ENCODE measurements at places on chromosomes 7 and 10. TPM values are rescaled to one million over a fixed set of nuclear protein-coding genes. Genes with fewer than 3 reads are reported as not detected.

DNA sequence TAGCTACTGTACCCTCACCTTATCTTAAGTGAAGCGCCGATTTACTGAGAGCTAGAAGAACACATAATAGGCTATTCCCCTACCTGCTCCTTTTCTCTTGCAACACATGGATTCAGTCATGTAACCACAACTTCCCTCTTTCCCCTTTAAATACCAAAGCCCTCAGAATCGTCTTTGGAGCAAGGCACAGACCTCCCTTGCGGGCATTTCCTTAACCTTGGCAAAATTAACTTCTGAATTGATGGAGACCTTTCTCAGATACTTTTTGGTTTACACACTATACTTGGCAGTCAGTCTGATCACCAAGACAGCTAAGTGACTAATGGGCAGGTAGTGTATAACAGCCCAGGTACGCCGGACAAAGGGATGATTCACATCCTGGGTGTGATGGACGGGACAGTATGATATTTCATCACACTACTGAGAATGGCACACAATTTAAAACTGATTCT lies 72.7 kb upstream of the SEC61G start:
- DNase-seq, result no peak
- H3K27ac ChIP-seq, result no peak overlapping the region
- H3K4me1 ChIP-seq, result peaks cover 4% of the 10 kb centered on the region
- no peaks in the 10 kb centered on the region for H3K36me3 ChIP-seq
- no peak overlapping the region for H3K4me3 ChIP-seq

- DNase-seq, result no peak
- H3K4me3 ChIP-seq, result no peak overlapping the region
- H3K27ac ChIP-seq, result no peak overlapping the region
- no peaks in the 10 kb centered on the region for H3K4me1 ChIP-seq
- no peaks in the 10 kb centered on the region for H3K36me3 ChIP-seq
Measured at GRCh38 chr7:1214516-1214915, 18.2 kb upstream of the UNCX start.

- peak; percentile 46 for DNase-seq
- H3K36me3 ChIP-seq, result peaks cover 13% of the 10 kb centered on the region
- peak overlapping the region; percentile 89 for H3K4me3 ChIP-seq
- peak overlapping the region; percentile 90 for H3K27ac ChIP-seq
- H3K4me1 ChIP-seq, result peaks cover 49% of the 10 kb centered on the region
- H3K27me3 ChIP-seq, result no peaks in the 10 kb centered on the region
Measured at GRCh38 chr7:99141841-99142726, 1.8 kb downstream of the SMURF1 start.

DNA sequence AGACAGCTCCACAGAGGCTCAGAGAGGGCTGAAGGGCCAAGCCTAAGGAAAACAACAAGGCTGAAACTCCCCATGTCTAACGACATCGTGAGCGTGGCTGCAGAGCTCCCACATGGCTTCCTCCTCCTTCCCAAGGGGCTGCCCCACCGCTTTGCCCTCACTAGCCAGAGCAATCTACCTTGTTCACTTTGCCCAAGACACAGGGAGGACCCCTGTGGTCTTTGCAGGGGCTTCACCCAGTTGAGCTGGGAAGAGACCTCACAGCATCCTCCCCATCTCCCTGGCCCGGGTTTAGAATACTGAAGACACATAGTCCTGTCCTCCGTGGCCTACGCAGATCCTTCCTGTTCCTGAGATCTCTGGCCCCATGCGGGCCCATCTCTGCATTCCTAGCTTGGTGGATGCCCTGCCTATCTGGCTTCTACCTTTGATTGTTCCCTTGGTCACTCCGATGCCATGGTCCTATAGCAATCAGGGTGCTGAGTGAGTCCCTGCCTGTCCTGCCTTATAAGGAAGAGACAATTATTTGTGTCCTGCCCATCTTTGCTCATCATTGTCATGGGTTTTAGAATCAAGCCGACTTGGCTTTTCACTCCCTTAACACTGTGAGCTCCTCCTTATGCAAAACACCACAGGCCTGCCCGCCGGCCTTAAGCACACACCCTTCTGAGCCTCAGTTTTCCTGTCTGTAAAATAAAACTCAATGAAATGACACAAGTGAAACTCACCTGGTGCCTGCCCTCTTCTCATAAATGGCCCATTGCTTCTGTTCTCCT lies 73.2 kb downstream of the PARP12 start:
- no peak overlapping the region for H3K27ac ChIP-seq
- no peak for DNase-seq
- peaks cover 2% of the 10 kb centered on the region for H3K4me1 ChIP-seq
- H3K4me3 ChIP-seq, result no peak overlapping the region

GRCh38 chr10:71209731-71210541 lies 2.4 kb upstream of the UNC5B start:
- no peak overlapping the region for H3K27ac ChIP-seq
- H3K36me3 ChIP-seq, result no peaks in the 10 kb centered on the region
- H3K27me3 ChIP-seq, result peaks cover 53% of the 10 kb centered on the region
- no peak for DNase-seq
- H3K4me1 ChIP-seq, result peaks cover 16% of the 10 kb centered on the region

DNA sequence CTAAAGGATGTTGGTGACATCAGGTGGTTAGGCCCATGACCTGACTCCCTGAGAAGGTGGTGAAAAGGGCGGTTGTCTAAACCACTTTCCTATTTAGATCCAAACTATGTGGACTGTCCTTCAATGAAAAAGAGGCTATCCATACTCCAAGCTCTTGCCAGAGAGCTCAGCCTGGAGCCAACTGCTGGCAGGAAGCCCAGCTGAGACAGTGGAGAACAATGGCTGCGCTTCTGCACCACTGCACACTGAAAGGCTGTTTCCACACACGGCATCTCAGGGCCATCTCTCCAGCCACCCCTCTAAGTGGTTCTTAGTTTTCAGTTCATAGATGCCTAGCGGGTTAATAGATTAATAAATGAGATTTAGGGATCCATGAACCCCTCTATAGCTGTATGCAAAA lies 488.8 kb upstream of the ZMIZ1 start:
- H3K27ac ChIP-seq, result no peak overlapping the region
- no peak overlapping the region for H3K4me3 ChIP-seq
- H3K36me3 ChIP-seq, result no peaks in the 10 kb centered on the region
- H3K27me3 ChIP-seq, result no peaks in the 10 kb centered on the region

Gene ACSM6
- total RNA-seq, result not detected

GRCh38 chr7:50826371-50827172 lies 43.9 kb upstream of the GRB10 start:
- no peaks in the 10 kb centered on the region for H3K36me3 ChIP-seq
- no peak overlapping the region for H3K27ac ChIP-seq
- no peak overlapping the region for H3K4me3 ChIP-seq
- peaks cover 4% of the 10 kb centered on the region for H3K27me3 ChIP-seq
- peak; percentile 48 for DNase-seq

Gene DKK1
- total RNA-seq, result not detected

GRCh38 chr7:1298931-1299885 lies 66.5 kb downstream of the UNCX start:
- H3K27ac ChIP-seq, result no peak overlapping the region
- peaks cover 24% of the 10 kb centered on the region for H3K27me3 ChIP-seq
- H3K4me1 ChIP-seq, result no peaks in the 10 kb centered on the region
- no peak for DNase-seq
- no peak overlapping the region for H3K4me3 ChIP-seq

Gene OIT3
- total RNA-seq, result not detected

Gene SLC18A3
- total RNA-seq, result not detected

DNA sequence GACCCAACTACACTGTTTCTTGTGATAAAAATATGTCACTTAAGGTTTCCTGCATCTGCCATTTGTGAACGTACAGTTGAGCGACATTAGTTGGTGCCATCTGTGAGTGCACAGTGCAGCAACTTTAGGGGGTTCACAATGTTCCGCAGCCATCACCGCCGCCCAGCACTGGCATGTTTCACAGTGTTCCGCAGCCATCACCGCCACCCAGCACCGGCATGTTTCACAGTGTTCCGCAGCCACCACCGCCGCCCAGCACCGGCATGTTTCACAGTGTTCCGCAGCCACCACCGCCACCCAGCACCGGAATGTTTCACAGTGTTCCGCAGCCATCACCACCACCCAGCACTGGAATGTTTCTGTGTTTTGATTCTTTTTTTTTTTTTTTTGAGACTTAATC lies 83.0 kb downstream of the MGMT start:
- H3K27ac ChIP-seq, result no peak overlapping the region
- H3K4me1 ChIP-seq, result no peaks in the 10 kb centered on the region
- no peak for DNase-seq
- peaks cover 31% of the 10 kb centered on the region for H3K36me3 ChIP-seq
- no peak overlapping the region for H3K4me3 ChIP-seq
- no peaks in the 10 kb centered on the region for H3K27me3 ChIP-seq

DNA sequence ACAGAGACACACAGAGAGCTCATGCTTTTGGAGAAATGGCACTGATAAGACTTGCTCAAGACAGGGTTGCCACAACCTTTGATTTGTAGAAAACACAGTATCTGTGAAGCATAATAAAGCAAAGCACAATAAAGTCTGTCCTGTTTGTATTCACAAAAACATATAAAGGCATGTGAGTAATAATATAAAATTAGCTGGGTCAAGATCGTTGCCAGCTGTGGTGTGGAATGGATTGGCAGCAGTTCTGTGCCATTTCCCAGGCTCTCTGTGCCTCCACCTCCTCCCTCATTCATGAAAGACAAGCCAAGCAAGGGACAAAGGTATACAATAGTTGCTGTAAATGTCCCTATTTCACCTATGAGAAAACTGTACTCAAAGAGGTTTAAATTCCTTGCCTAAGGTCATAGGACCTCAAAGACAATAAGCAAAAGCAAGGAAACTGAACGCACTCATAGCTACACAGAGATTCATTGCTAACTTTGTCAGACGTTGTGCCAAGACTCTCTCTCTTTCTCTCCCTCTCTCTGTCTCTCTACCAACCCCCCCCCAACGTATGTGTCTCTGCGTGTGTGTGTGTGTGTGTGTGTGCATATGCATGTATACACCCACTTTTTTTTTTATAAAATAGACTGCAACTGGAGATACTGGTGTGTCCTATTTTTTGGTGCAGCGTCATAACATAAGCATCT lies 31.8 kb downstream of the CHST3 start:
- no peak for DNase-seq
- H3K27ac ChIP-seq, result no peak overlapping the region
- H3K36me3 ChIP-seq, result no peaks in the 10 kb centered on the region
- H3K4me3 ChIP-seq, result no peak overlapping the region

DNA sequence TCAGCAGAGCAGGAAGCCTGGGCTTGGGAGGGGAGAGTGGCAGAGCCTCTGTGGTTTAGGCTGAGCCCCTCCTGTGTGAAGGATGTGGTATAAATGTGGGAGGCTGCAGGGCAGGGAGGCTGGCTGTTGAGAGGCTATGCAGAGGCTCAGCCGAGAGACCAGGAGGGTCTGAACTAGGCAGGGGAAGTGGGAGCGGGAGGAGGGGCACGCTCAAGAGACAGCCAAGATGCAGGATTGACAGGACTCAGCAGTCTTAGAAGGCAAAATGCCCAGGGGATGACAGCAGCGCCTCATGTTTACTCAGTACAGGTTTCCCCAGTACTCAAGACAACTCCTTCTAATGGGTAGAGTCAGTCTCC lies 24.3 kb downstream of the BTBD16 start:
- no peak overlapping the region for H3K4me3 ChIP-seq
- H3K4me1 ChIP-seq, result peaks cover 6% of the 10 kb centered on the region
- H3K27ac ChIP-seq, result no peak overlapping the region
- H3K27me3 ChIP-seq, result peaks cover 7% of the 10 kb centered on the region

Gene CLDN3
- total RNA-seq, result not detected

GRCh38 chr10:55485827-55486226 lies 684.8 kb upstream of the PCDH15 start:
- no peak overlapping the region for H3K27ac ChIP-seq
- no peak overlapping the region for H3K4me3 ChIP-seq
- H3K4me1 ChIP-seq, result no peaks in the 10 kb centered on the region
- no peaks in the 10 kb centered on the region for H3K36me3 ChIP-seq
- no peak for DNase-seq
- H3K27me3 ChIP-seq, result no peaks in the 10 kb centered on the region

Gene CYP3A7
- total RNA-seq, result not detected

GRCh38 chr7:157613575-157614322 lies 276.9 kb downstream of the DNAJB6 start:
- no peaks in the 10 kb centered on the region for H3K27me3 ChIP-seq
- no peak overlapping the region for H3K4me3 ChIP-seq
- peaks cover 11% of the 10 kb centered on the region for H3K4me1 ChIP-seq
- DNase-seq, result no peak
- H3K27ac ChIP-seq, result no peak overlapping the region

DNA sequence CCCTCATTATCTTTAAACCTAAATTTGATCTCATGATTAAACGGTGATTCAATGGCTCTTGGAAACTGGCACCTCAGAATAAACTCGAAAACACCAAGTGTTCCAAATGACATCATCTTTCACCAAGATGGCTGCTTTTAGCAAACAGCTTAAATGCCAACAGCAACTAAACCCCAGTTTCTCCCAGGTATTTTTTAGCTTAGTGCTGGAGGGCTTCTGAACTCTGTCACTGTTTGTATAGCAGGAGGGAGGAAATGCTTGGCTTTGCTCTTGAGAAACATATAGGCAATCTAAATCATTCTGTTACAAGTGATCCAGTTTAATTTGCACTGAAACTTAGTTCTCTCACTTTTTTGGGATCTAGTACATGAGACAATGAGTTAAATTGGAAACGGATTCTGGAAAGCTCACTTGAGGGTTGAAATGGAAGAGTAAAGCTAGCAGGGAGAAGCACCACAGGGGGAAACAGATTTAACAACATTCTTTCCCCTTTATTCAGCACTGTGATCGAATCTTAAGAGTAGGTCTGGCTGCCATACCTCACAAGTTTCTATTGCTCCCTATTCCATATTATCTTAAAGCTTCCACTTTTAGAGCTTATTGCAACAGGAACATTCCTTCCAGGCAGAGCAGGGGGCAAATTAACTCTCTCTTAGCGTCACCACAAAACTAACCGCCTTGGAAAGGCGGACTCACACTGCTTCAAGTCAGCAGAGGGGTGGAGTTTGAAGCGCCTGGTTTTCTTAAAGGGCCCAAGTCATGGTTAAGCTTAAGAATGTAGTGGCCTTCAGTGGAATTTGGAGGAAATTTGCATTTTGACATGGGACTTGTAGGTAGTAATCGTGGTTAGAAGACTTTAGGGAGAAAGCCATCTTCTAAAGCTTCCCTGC lies 1.8 kb upstream of the CCDC6 start:
- peak overlapping the region; percentile 98 for H3K27ac ChIP-seq
- H3K27me3 ChIP-seq, result no peaks in the 10 kb centered on the region
- H3K36me3 ChIP-seq, result peaks cover 17% of the 10 kb centered on the region
- H3K4me3 ChIP-seq, result peak overlapping the region; percentile 84
- peaks cover 43% of the 10 kb centered on the region for H3K4me1 ChIP-seq

GRCh38 chr10:29144126-29144525 lies 144.7 kb upstream of the LYZL1 start:
- H3K4me1 ChIP-seq, result no peaks in the 10 kb centered on the region
- no peak overlapping the region for H3K27ac ChIP-seq
- H3K27me3 ChIP-seq, result peaks cover 29% of the 10 kb centered on the region

Gene SPDYE11
- total RNA-seq, result not detected

- peaks cover 12% of the 10 kb centered on the region for H3K4me1 ChIP-seq
- H3K4me3 ChIP-seq, result no peak overlapping the region
- no peaks in the 10 kb centered on the region for H3K36me3 ChIP-seq
- H3K27ac ChIP-seq, result no peak overlapping the region
- H3K27me3 ChIP-seq, result no peaks in the 10 kb centered on the region
Measured at GRCh38 chr10:92268748-92269147, 22.1 kb downstream of the CPEB3 start.

- H3K27ac ChIP-seq, result no peak overlapping the region
- H3K4me3 ChIP-seq, result no peak overlapping the region
- no peaks in the 10 kb centered on the region for H3K36me3 ChIP-seq
- no peaks in the 10 kb centered on the region for H3K4me1 ChIP-seq
Measured at GRCh38 chr7:111660478-111660877, 98.2 kb upstream of the IMMP2L start.

Data from activated naive CD8-positive, alpha-beta T cell treated with anti-CD3 and anti-CD28 coated beads for 36 hours (primary cell).